Stimulated activated CD4-positive, alpha-beta T cell treated with anti-CD3 and anti-CD28 coated beads, Interleukin-12 subunit alpha, Interleukin-12 subunit beta, amount 100 ng/mL, for 24 hours (primary cell): ENCODE measurements at places on chromosomes 2 and 18.

GRCh38 chr2:173997269-173997668 is 32.1 kb upstream of the SP3 start:
- DNase-seq, result no peak

- DNase-seq, result no peak
Measured at GRCh38 chr2:199989822-199990221, 34.4 kb downstream of the MAIP1 start.

GRCh38 chr2:27442920-27443282 is 720 bp downstream of the KRTCAP3 start:
- no peak for DNase-seq

GRCh38 chr2:168490946-168491605 is 35.0 kb downstream of the CERS6 start:
- no peak for DNase-seq
